Left ventricle myocardium superior (tissue), 1 donor: ENCODE measurements at places on chromosomes 2 and 18.

- no peak for DNase-seq
These were observed 279.0 kb downstream of the KIAA1328 start for GRCh38 chr18:37107748-37108522.

- DNase-seq, result no peak
These were observed 142.6 kb downstream of the DIS3L2 start for GRCh38 chr2:232104076-232104646.

- DNase-seq, result no peak
These were observed 171.6 kb upstream of the PIEZO2 start for GRCh38 chr18:11320986-11321385.

GRCh38 chr2:122627388-122627787, 871.9 kb downstream of the TSN start:
- no peak for DNase-seq

- DNase-seq, result peak; percentile 78
These were observed 67.7 kb downstream of the SEPTIN10 start for GRCh38 chr2:109545828-109546713.

DNA sequence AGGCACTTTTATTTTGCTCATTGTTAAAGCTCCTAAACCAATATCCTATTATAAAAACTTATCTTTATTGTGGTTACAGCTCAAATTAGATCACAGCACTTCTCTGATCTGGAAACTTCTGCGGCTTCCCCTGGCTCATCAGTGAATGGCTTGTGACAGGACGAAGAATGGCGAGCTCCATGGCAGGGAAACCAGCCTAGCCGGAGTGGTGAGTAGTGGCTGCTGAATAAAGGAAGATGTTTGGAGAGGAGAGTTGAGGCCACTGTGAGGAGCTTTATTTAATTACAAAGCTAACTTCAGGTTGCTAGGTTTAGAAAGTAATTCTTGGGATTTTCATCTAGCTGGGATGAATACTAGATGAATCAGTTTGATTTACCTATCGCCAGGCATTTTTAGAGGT, 213.5 kb downstream of the CYRIA start:
- DNase-seq, result no peak

DNA sequence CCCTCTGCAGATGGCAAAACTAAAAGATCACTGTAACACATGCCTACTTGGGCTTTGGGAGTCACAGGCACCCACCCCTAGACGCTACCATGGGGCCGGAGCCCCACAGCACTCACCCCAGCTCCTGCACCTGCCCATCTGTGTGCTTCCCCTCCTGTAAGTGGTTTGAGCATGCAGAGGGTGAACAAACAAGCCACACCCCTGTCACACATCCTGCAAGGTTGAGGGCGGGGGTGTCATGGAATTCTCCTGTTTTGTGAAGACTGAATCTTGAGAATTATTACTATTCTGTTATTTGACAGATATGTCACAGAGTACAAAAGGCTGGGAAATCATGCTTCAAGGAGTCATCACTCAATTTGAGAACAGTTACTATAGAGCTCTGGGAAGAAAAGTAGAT, 60.9 kb downstream of the RFTN2 start:
- DNase-seq, result no peak

GRCh38 chr2:71833855-71834560, 313.7 kb downstream of the CYP26B1 start:
- DNase-seq, result peak; percentile 83

- DNase-seq, result no peak
These were observed 225.7 kb downstream of the ARL6IP6 start for GRCh38 chr2:152944099-152944498.

DNA sequence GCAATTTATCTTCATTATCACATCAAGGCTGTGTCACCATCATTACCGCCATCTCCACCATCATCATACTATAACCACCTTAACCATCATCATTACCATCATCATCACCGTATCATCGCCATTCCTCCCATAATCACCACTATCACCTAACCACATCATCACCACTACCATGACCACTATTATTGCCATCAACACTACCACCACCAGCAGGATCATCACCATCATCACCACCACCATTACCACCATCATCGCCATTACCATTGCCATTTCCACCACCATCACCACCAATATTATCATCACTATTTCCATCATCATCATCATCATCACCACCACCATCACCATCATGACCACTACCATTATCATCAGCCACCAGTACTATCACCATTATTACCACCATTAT, 314.4 kb downstream of the CYP26B1 start:
- DNase-seq, result no peak

DNA sequence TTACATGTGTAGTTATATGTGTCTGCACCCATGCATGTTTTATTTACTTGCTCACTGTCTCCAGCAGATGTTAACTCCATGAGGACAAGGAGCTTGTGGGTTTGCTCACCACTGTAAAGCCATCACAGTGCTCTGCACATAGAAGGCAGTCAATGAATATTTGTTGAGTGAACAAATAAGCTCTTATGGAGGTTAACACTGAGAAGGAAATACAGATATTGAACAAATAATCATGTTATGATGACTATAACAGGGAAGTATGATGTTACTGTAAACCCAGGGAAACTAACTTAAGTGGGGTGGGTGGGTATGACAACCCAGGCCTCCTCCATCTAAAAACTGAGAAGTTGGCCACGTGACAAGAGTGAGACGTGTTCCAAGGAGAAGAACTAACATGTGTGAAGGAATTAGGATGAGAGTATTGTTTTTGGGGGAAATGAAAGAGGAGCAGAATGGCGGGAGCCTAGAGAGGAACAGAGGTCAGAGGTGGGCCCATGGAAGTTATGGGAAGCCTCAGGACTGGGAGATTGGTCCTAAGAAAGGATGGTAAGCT, 6.0 kb upstream of the FAM117B start:
- no peak for DNase-seq
